HS-5 (cell line): ENCODE measurements at places on chromosomes 2 and 18.

- DNase-seq = no peak
These were observed 90.5 kb downstream of the ASAP2 start for GRCh38 chr2:9297156-9297555.

DNA sequence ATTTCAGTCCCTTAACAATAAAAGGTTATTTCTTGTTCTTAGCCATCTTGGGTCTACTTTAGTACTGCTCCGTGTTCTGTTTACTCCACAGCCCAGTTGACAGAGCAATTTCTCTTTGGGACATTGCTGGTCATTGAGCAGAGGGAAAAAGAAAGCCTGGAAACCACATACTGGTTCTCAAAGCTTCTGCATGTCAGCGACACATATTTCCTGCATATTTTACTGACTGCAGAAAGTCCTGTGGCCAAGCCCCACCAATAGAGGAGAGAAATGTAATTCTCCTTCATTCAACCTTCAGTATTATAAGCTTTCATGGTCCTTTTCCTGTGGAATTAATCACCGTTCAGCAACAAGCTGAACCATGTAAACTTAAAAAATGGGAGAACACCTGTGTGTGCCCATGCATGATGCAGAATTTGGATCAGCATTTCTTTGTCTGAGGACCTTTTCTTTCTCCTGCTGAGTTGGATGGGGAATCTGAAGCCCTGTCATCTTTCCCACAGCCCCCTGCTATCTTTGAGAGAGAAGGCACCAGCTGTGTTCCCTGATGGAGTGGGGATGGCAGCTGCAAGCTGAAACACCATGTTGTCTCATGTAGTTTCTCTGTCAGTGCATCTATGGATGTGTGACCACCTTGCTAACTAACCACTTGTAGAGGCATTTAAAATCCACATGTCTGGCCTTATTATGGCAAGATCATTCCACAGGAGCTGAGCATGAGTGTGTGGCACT is 431.6 kb downstream of the MEIS1 start:
- no peak for DNase-seq

DNA sequence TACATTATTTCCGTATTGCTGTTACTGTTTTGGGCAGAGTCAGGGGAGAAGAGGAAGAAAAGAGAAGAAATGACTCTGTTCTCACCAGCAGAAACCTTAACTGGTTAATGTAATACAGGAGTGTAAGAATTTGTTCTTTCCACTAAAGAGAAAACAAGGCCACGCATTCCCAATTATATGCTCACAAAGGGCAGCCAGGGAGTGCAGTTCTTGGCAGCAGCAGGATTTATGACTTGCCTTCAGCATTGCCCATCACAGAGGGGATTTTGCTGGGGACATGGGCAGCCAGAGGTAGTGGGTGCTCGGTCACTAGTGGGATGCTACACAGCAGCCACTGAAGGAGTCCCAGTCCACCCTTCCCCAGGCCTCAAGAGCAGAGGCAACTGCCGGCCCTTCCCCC is 18.4 kb downstream of the MREG start:
- no peak for DNase-seq

- no peak for DNase-seq
These were observed 19.3 kb downstream of the OXER1 start for GRCh38 chr2:42744545-42745082.

DNA sequence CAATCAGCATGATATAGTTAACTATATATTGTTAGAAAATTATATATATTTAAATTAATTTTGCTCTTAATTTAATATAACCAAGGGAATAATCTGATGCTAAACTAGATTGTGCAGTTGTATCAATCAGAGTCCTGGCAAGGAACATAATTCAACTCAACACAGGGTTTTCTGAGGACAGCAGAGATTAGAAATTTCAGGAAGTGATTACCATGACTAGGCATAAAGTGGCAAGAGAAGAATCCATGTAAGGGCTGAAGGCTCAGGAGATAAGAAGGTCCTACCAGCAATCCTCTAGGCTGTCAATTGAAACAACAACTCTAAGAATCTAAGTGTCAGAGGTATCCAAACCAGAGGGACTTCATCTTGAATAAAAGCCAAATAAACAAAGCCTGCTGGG is 807.8 kb downstream of the DSC3 start:
- DNase-seq = no peak

- DNase-seq = no peak
These were observed at the start of gene ZNF516 for GRCh38 chr18:76495006-76495370. ZNF516 (minus strand) TSS chr18:76495242; CDS start chr18:76443054, 52,188 bp downstream.

- DNase-seq = no peak
These were observed 669.4 kb downstream of the IRS1 start for GRCh38 chr2:226130192-226130591.

DNA sequence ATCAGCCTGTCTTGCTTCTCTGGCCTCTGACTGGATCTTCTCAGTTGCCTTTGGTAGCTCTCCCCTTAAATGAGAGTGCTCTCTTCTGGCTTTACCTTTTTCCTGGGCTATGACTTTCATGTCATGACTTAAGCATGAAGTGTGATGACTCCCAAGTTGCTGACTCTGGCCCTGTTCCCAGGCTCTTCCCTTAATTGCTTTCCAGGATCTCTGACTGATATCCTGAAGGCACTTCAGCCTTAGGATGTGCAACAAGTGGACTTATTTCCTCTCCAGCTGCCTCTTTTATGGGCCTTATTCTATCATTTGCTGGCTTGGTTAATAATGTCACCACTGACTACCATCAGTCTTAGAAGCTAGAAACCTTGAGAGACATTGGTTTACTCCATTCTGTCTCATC is 17.4 kb downstream of the SEMA4F start:
- no peak for DNase-seq

- DNase-seq = no peak
These were observed 22.2 kb upstream of the TTC39C start for GRCh38 chr18:23992089-23992940.

GRCh38 chr2:60544954-60545560 is 8.4 kb downstream of the BCL11A start:
- no peak for DNase-seq

DNA sequence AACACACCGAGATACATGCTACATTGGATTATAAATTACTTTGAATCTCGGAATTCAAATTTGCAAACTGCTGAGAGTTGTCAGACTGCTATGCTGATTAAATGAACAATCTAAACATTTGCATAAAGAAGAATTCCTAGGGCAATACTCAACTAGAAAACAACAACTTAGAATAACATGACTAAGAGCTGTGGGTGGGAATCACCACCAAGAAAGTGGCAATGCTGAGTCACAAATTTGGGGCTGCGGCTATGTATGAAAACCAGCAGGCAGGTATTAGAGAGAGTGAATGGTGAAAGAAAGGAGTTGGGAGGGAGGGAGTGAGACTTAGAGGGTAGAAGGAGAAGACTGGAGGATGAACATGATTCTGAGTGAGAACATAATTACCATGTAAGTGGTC is 559.5 kb downstream of the PIK3C3 start:
- DNase-seq = peak; percentile 29

- DNase-seq = no peak
These were observed 6.2 kb downstream of the PAIP2B start for GRCh38 chr2:71220743-71221142.

GRCh38 chr18:57657542-57657941 is 35.9 kb upstream of the NARS1 start:
- no peak for DNase-seq

- no peak for DNase-seq
These were observed 17.7 kb downstream of the SLC66A2 start for GRCh38 chr18:79933765-79934164.

- DNase-seq = peak; percentile 33
These were observed 79.4 kb upstream of the TCF7L1 start for GRCh38 chr2:85053802-85054201.

- no peak for DNase-seq
These were observed 71.1 kb upstream of the DSC1 start for GRCh38 chr18:31233621-31234275.

GRCh38 chr2:15912203-15912602 is 28.1 kb upstream of the MYCN start:
- DNase-seq = no peak

- no peak for DNase-seq
These were observed 278.0 kb downstream of the METTL4 start for GRCh38 chr18:2293109-2293839.

DNA sequence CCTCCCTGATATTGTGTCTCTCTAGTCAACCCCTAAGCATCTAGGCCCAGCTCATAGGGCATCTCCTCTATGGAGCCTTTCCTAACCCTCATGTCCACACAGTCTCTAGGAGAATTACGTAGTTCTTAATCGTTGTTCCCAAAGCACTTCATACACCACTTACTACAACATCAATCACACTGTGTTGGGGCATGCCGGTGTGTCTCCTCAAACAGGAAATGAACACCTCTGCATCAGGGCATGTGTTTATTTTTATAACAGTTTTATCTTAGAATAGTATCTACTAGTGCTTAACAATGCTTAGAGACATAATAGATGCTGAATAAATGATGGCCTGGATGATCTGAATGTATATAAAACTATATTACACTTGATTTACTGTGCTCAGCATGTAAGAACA is 19.7 kb downstream of the CYP1B1 start:
- DNase-seq = no peak

DNA sequence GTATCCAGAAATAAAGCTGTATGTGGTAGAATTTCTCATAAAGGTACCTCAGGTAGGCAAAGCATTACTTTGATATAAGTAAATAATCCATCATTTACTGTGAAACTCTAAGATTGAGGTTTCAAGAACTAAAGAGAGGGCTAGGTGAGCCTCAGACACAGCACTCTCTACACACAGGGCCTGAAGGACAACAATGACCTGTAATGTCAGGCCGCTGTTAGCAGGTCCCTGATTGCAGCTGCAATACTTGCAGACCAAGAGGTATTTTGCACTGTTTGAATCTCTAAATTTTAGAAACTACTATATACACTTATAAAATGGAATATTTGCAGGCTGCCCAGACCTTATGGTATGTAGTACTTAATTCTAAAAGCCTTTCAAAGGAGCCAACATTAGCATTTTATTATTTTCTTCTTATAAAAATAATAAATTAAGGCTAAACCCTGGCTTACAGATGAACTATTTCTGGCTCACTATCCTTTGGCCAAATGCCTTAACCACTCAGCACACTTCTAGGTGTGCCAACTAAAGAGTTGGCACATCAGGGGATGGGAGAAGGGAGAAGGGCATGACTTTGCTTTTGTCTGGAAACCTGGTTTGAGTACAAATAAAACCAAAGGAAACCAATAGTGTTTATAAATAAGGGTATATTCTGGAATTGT is 66.7 kb upstream of the SLC39A10 start:
- no peak for DNase-seq

DNA sequence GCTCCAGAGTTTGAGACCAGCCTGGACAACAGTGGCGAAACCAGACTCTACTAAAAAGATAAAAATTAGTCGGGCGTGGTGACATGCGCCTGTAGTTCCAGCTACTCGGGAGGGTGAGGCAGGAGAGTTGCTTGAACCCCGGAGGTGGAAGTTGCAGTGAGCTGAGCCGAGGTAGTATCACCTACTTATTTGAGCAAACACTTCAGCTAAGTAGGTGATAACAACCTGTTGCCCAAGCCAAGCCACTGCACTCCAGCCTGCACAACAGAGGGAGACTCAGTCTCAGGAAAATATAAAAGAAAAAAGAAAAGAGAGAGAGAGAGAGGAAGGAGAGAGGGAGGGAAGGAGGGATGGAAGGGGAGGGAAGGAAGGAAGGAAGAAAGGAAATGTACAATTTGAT is 21.3 kb downstream of the FER1L5 start:
- no peak for DNase-seq

DNA sequence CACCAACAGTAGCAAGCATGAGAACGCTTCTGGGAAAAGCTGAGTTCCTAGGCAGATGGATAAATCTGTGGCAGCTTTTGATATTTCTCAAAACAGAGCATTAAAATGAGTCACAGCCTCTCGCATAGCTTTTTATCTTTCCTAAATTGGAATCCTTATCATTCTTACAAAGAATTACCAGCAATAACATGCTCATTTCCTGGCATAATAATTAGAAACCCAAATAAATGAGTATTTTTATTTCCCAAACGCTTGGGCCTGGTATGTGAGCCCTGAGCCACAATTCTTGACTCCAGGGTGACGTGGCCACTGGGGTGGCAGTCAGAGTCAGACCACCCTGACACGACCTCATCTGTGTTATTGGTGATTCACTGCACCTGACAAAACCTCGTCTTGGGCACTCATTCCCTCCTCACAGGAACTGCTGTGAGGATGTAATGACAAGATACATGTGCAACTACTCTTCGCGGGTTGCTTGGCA is 210.7 kb downstream of the ARL4C start:
- no peak for DNase-seq

DNA sequence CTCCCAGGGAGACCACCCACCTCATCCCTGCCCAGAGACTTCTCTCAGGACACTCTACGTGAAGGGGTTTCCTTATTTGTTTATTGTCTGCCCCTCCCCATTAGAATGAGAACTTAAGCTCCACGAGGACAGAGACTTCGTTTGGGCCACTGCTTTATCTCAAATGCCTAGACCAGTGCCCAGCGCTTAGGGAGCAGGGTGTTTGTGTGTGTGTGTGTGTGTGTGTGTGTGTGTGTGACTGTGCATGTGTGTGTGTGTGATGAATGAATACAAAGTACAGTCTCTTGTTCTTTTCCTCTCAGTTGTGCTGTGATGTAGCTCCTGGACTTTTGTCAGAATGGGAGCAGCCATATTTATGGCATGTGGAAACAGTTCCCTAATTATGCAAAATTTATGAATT is 34.4 kb upstream of the CABYR start:
- no peak for DNase-seq

GRCh38 chr18:74508821-74509225 is 12.7 kb downstream of the CNDP2 start:
- DNase-seq = no peak

- no peak for DNase-seq
These were observed 46.3 kb downstream of the PSD4 start for GRCh38 chr2:113219889-113220641.
